T-helper 1 cell (primary cell): ENCODE measurements at places on chromosomes 12 and 14.

DNA sequence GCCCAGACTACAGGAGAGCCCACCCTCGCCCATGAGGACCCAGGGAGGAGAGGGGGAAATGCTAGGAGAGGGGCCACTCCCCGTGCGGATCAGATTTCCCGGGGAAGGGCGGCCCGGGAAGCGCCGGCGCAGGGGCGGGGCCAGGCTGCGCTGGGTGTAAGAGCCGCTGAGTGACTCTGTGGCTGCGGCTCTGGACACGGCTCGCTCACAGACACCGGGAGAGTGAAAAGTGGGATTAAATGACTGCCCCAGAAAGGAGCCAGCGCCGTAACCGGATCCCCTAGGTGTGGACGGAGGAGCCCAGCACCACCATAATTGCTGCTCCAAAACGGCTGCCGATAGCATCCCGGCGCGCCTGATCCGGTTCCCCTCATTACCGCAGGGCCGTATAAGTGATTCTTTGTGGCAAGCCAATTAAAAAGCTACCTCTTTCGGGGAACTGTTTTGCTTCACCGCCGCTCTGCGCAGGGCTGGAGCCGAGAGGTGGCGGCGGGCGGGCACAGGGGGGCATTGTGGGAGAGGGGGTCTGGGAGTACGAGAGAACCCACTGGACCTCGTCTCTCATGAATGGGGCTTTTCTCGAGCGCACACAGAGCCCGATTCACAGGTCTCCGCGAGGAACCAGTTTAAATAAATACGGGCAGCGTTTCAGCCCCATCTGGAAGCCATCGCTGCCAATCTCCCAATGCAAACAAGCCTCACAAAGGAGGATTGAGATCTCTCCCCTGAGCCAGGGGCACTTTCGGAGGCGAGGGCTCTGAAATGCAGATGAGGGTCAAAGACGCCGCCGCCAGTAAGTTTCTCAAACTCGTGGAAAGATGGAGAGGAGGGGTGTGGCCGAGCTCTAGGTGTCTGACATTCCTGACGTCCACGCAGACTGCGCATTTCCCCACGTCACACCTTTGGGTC is 2.5 kb downstream of the COL2A1 start:
- no peak for DNase-seq

DNA sequence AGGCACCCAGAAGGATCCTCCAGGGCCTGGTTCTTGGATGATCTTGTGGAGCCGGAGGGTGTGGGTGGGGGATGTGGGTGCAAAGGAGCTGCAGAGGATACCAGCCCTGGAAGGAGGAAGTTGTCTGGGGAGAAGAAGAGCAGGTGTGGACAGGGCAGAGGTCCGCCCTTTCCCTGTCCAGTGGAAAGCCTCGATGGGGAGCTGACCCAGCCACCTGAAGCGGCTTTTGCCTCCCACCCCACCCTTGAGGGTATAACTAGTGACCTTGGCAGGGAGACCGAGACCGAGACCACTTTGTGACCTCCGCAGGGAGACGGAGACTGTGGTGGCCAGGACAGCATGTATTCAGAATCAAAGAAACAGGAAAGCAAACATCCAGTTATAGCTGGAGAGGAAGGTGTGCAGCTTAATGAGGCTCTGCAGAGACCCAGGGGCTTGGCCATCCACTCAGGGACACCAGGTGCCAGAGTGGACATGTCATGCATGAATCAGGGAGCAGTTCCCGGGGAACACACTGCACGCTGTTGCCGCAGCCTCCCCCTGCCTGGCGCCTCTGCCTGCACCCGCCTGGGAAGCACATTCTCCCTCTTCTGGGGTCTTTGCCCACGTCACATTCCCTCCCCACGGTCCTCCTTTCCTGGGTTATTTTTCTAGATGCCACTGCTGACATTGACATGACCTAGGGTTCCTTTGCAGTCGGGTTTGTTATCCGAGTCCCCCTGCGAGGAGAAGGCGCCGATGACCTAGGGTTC is 87.7 kb downstream of the ADGRD1 start:
- no peak for DNase-seq

GRCh38 chr12:11953523-11953922 is 117.2 kb upstream of the BCL2L14 start:
- no peak for DNase-seq

- no peak for DNase-seq
Observed at GRCh38 chr12:125907351-125907750, 842.1 kb downstream of the AACS start.

GRCh38 chr12:70660620-70661219 is 23.5 kb upstream of the PTPRB start:
- no peak for DNase-seq

- DNase-seq = no peak
Observed at GRCh38 chr12:89067421-89068187, 284.7 kb downstream of the DUSP6 start.

DNA sequence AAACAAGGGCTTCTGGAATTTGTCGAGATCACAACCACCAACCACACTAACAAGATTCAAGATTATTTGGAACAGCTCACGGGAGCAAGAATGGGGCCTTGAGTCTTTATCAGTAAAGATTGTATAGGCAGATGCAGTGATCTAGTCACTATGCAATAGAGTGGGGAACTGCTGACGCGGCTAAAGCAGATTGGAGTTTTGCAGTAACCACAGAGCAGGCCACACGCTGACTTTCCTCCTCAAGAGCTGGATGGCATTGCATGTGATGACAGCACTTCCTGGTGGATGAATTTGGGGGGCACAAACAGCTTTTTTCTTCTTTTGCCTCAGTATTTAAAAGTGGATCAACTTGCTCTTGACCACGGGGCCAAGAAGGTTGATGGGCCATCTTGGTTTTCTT is 46.0 kb downstream of the KCNK13 start:
- DNase-seq = no peak

GRCh38 chr14:102138961-102139285 is 774 bp upstream of the WDR20 start:
- DNase-seq = no peak

- DNase-seq = no peak
Observed at GRCh38 chr12:122979001-122979907, 1.2 kb upstream of the ARL6IP4 start.

DNA sequence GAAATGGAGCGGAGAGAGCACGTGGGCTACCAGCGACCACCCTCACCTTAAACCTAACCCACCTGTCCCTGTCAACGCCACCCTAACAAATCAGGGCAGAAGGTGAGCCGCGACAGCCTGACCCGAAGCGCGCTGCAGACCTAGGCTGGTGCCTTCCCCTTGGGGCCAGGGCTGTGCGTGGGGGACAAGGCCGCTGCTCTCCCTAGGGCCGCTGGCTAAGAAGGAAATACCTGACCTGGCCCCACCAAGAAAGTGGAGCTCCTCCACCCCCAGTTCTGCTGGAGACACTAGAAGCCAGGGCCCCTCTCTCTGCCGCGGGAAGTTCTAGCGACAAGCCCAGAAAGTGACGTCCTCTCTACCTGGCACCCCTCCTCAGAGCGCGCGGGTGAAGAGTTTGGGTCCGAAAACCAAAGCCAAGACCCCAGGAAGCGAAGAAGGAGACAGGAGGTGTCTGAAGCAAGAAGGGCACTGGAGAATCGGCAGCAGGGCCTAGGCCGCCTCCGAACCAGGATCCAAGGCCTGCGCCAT is 7.5 kb downstream of the SIX1 start:
- DNase-seq = no peak

DNA sequence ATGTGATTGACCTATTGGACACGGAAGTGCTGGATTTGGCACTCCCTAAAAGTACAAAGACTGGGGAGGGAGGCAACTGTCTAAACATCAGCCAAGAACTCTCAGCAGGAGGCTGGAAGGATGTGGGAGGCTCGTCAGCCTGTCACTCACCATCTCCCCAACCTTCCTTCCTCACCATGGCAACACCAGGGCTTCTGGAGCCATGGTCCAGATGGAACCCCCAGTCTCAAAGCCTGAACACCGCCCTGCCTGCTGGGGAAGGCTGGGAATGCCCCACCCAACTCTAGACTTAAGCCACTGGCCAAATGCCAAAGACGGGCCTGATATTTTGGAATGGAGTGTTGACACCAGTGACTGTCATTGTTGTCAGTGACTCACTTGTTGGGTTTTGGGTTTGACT is 55.3 kb downstream of the GALNT16 start:
- DNase-seq = no peak
